ENCODE measurements at places on chromosomes 16 and 17.
A peak's percentile ranks its signal among the peaks of the same experiment; 100 is the strongest.

- DNase-seq = peak; percentile 95
Observed at GRCh38 chr17:50867363-50868139, 1.4 kb upstream of the TOB1 start.

DNA sequence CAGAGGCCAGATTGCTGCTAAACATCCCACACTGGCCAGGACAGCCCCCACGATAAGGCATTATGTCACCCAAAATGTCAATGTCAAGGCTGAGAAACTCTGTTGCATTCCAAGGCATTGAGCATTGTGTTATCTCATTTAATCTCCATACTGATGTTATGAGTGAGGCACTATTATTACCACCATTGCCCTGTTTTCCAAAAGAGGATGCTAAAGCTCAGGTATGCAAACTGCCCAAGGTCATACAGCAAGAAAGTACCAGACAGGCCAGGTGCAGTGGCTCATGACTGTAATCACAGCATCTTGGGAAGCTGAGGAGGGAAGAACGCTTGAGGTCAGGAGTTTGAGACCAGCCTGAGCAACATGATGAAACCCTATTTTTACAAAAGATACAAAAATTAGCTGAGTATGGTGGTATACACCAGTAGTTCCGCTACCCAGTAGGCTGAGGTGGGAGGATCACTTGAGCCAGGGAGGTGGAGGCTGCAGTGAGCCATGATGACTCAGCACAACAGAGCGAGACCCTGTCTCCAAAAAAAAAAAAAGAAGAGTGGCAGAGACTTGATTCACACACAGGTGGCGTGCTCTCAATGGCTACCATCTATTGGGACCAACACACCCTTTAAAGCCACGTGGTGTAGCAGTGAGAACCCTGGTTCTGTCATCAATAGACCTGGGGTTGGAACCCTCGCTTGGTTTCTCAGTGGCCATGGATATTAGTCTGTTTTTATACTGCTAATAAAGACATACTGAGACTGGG lies 58.8 kb upstream of the GRIN2A start:
- DNase-seq = no peak

- no peak for DNase-seq
Observed at GRCh38 chr16:81837312-81837751, 58.2 kb downstream of the PLCG2 start.

DNA sequence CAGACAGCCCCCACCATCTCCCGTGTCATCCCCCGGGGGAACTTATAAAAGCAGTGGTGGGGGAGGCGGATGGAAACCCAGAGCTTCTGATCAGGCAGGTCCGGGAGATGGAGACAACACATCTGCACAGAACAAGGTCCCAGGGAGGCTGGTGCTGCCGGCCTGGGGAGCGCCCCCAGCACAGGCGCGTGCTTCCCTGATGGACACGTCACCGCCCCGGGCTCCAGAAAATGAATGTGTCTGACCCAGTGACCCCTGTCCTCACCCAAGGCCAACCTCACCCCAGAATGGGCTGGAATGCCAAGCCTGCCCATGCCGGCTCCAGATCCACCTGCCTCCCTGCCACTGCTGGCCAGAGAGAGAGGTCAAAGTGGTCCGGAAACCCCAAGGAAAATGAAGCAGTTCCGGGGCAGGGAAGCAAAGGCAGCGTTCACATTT lies 12.5 kb downstream of the SLC7A5 start:
- no peak for DNase-seq

- no peak for DNase-seq
Observed at GRCh38 chr17:68819465-68819864, 135.7 kb downstream of the ABCA8 start.

- DNase-seq = peak; percentile 92
Observed at GRCh38 chr17:63395075-63395805, 50.9 kb downstream of the CYB561 start.

GRCh38 chr17:21042458-21043295 lies at the start of gene USP22:
TSS of gene USP22 (minus strand) at chr17:21043011. CDS start at chr17:21042835, 176 bp downstream.
- DNase-seq = no peak

All from fibroblast of the aortic adventitia (primary cell).